Left hindlimb (tissue), 1 donor: ENCODE measurements at places on chromosomes 12 and 14.

DNA sequence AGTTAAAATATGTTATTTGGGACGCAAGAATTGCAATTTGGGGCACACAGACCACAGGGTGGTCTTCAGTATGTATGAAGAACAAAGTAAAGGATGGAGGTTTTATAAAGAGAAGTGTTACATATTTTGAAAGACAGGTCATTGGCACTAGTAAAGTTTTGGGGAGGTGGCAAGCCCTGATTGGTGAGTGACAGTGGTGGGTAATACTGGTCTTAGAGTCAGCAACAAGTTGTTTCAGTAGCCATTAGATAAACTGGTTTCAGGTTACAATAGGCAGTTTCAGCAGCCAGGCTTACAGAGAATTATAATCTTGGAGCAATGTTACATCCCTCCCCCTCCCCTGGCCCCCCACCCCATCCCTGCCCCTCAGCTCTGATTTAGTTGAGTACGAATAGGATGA lies 17.5 kb downstream of the MARK3 start:
- no peak for DNase-seq

DNA sequence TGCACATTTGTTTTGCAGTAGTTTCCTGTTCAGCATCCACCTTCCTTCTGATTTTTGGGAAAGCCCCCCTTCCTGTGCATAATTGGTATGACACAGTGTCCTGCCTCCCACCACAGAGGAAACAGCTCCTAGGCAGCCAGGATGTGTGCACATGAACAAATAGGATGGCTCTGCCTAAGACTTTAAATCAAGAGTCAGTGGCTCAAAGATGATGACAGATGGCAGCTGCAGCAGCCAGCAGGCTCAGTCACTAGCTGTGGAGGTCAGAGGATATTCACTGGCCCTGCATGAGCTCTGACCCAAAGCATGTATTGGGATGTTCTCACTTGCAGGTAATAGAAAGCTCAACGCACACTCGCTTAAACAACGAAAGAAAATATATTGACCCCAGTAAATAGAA lies 90.3 kb downstream of the KCNK10 start:
- DNase-seq: no peak

DNA sequence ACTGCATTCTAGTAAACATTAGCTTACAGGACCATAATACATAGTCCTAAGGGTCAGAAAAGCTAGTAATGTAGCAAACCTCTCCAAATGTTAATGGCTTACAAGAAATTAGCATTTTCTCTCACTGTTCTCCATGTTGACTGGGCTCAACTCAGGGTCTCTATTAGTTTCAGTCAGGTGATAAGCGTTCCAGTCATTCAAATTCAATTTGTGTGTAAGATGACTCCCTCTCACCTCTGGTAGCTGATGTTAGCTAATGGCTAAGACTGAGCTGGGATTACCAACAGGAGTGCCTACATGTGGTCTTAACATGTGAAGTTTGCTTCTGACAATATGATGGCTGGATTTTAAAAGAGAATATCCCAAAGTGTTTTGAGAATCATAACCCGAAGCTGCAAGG lies 630.5 kb upstream of the USP15 start:
- DNase-seq: no peak

- DNase-seq: no peak
Observed at GRCh38 chr12:123482876-123483275, 24.9 kb downstream of the SNRNP35 start.

DNA sequence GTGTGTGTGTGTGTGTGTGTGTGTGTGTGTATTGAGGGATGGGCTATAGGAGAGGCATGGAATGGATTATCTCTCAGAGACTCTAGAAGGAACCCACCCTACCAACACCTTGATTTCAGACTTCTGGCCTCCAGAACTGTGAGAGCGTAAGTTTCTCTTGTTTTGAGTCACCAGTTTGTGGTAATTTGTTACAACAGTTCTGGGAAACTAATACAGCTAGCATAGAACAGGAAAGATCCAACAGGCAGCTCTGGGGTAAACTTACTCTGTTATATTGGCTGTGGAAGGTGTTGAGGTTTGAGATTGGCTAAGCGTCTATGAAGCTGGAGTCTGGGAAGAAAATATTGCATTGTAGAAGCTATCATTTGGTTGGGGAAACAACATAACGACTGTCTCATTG lies 334.3 kb downstream of the AACS start:
- DNase-seq: no peak

- DNase-seq: no peak
Observed at GRCh38 chr14:29681316-29681715, 246.3 kb downstream of the PRKD1 start.

GRCh38 chr12:107864235-107864634 lies 89.7 kb downstream of the ASCL4 start:
- no peak for DNase-seq

DNA sequence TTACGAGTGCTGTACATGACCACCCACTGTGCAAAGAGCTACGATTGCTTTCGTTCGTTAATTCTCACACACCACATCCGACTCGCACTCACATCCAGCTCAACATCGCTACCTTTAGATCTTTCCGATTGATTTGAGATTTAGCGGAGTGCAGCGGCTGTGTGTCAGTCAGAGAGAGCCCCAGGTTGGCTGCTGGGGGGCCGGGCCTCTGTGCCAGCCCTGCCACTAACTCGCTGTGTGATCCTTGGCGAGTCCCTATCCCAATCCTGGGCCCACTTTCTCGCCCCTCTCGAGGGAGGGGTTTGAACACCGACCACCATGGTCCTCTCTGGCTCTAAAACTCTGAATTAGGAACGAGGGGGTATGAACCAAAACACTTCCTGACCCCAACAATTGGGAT lies 8.6 kb downstream of the DLK1 start:
- peak; percentile 18 for DNase-seq

DNA sequence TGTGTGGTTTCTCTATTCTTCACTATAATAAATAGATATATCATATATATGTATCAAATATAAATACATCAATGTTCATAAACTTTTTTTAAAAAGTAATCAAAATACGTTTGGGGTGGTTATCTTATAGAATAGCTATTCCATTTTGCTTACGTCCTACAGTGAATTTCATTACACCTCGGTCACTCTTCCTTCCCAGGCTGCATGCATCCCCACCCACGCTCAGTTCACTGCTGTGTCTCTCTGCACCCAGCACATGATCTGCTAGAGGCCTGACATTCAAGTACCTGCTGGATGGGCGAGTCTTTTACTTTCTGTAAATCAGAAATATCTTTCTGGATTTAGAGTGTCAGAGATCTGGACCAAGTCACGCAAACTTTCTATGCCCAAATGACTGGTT lies 3.6 kb downstream of the STX2 start:
- DNase-seq: no peak

- DNase-seq: no peak
Observed at GRCh38 chr12:33546004-33546403, 106.4 kb upstream of the SYT10 start.
